Hematopoietic multipotent progenitor cell treated with erythropoietin and hydrocortisone succinate and interleukin-3 and kit ligand, for 15 days (in vitro differentiated cells): ENCODE measurements at places on chromosomes 5 and 9.

DNA sequence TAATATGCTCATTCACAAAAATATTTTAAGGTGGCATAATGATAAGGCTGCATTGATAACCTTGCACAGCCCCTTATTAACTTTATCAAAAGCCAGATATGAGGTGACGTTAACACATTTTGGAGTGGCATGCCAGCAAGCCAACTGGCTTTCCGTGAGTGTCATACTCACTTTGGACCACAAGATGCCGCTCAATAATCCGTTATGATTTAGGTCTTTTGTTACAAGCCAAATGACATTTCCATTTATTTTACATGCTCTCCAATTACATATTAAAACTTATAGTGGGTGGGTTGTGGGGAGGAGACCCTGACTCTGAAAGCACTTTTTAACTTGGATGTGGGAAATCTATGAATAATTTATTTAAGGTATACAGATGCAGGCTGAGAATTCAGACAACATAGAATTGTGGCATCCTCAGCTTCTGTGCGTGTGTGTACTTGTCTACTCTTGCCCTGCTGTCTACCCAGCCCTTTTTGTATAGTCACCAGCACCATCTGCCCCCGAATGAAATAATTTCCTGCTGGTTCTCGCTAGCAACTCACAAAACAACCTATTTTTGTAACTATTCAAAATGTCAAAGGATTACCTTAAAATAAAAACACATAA, 305.1 kb downstream of the PSAT1 start:
- no peak for DNase-seq

DNA sequence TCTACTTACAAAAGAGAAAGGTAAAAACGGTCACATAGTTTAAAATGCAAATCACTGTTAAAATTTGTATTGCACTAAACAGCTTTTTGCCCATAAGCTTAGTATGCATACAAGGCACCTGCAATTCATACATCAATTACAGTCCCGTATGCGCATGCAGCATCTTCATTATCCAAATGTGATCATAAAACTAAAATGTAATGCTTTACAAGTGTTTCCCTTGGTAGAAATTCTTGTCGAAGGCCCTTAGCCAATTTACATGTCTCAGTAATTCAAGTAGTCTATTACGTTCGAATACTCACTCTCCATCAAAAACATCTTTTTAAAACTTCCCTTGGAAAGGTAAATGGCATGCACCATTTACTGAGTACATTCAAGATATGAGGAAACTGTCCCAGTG, 32.6 kb downstream of the TRPM6 start:
- DNase-seq = no peak

- no peak for DNase-seq
These were observed 77.6 kb downstream of the PCDH1 start for GRCh38 chr5:141800617-141801016.

- DNase-seq = no peak
These were observed 168.5 kb downstream of the RAB3C start for GRCh38 chr5:58751222-58751837.

DNA sequence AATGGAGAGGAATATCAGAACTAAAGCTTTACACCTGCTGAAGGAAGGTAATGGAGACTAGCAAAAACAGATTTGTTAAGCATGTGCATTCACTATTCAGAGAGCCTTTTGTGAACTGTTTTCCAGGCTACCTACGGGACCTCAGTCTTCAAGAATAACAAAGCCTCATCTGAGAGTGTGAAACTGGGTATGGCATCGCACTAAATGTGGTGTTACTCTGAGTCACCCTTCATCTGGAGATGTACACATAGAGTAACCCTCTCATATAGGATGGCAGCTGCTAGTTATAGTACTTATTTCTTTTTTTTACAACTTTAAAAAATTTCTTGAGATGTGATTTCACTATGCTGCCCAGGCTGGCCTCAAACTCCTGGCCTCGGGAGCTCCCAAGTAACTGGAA, 306.8 kb downstream of the ZNF608 start:
- no peak for DNase-seq

- no peak for DNase-seq
These were observed 181.7 kb upstream of the SLC30A5 start for GRCh38 chr5:68911840-68912690.

DNA sequence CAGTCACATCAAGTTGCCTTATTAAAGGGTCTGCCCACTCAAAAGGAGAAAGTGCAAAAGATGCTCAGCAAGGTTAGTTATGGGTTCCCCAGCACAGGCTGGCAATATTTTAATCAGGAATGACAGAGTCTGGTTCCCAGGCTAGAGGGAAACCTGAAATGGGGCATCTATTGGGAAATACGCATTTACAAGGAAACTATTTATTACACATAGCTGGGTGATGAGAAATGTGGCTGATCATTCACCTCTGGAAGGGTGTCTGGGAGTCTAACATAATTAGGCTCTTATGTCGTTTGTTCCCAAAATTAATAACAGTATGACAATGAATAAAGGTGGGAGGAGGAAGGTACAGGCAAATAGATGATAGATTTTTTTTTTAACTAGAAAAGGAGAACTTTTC, 314.7 kb downstream of the ENC1 start:
- DNase-seq = no peak

DNA sequence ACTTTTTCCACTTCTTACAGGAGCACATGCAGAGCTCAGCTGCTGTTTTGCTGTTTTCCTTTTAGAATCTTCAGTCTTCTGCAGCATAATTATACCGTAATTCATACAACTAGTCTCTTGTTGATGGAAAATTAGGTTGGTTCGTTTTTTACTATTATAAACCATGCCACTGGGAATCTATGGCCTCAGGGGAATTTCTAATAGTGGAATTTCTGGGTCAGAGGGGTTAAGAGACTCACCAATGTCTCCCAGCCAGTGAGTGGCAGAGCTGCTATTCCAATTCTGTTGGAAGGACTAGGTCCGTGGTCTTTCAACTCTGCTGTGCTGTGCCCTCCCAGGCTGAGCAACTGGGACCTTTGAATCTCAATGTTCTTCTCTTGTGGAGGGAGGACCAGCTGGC, 282.5 kb downstream of the ZSWIM6 start:
- no peak for DNase-seq

DNA sequence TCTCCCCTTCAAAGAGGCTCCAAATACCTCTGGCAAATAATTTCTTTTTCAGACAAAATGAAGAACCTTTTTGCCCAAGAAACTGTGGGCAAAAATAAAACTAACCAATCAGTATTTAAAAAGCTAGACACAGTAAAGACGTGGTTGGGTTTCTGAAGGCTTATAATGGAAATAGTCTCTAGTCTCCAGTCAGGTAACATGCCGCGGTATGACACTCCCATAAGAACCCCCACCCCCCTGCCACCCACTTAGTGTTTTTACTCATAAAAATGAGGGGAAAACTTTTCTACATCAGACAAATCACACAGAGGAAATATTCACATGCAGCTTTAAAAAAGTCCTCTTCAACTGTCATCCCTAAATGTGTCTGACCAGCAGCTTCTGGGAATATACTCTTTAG, 105.3 kb downstream of the THBS4 start:
- no peak for DNase-seq

DNA sequence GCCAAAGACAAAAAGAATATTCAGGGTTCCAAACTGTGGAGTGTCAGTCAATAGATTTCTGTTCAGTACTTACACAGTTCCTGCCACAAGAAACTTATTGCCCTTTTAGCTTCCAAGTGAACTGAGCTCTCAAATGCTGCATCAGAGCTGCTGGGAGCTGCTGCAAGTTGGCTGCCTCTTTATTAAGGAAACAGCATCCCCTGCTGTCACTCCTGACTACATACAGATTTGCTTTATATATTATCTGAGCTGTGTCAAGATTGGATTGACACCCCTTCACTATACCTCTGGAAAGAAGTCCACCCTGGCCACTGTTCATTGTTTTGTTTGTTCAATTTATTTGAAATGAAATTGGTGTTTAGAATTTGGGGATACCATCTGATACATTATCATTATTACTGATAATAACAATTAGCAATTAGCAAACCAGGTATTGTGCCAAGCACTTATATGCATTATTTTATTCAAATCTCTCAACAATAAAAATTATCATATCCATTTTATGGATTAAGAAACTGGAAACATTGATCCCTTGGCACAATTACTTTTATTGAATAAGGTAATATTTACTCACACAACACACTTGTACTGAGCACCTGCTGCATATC, 16.4 kb upstream of the C5orf58 start:
- no peak for DNase-seq

DNA sequence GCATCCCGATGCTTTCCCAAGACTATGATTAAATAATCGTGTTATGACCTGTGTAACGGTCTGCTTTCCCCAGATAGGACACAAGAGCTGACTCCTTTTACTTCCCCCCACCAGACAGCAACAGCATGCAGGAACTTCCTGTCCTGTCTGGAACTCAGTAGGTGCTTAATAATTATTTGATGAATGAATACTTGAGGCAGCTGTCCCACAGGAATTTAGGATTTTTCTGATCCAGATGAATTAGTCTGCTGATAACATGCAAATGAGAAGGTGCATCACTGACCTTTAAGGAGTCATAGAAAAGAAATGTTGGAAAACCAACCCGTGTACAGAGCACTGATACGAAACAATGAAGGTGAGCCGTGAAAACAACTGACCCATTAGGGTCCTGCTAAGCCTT, 12.2 kb downstream of the RNF130 start:
- DNase-seq = no peak

GRCh38 chr9:72480921-72481320, 40.5 kb upstream of the TMC1 start:
- DNase-seq = no peak

GRCh38 chr5:77231471-77232138, 21.1 kb downstream of the PDE8B start:
- no peak for DNase-seq

DNA sequence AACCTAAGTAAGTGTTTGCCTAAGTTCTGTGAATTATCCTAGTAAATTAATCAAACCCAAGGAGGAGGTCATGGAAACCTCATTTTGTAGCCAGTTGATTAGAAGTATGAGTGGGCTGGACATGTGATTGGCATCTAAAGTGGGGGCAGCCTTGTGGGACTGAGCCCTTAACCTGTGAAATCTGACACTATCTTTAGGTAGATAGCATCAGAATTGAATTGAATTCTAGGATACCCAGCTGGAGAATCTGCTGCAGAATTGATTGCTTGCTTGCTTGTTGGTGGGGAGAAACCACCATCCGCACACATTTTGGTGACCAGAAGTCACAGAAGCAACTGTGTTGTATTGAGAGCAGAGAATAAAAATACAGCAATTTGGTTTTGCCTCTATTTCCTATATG, 97.0 kb downstream of the FBXL7 start:
- DNase-seq = no peak

DNA sequence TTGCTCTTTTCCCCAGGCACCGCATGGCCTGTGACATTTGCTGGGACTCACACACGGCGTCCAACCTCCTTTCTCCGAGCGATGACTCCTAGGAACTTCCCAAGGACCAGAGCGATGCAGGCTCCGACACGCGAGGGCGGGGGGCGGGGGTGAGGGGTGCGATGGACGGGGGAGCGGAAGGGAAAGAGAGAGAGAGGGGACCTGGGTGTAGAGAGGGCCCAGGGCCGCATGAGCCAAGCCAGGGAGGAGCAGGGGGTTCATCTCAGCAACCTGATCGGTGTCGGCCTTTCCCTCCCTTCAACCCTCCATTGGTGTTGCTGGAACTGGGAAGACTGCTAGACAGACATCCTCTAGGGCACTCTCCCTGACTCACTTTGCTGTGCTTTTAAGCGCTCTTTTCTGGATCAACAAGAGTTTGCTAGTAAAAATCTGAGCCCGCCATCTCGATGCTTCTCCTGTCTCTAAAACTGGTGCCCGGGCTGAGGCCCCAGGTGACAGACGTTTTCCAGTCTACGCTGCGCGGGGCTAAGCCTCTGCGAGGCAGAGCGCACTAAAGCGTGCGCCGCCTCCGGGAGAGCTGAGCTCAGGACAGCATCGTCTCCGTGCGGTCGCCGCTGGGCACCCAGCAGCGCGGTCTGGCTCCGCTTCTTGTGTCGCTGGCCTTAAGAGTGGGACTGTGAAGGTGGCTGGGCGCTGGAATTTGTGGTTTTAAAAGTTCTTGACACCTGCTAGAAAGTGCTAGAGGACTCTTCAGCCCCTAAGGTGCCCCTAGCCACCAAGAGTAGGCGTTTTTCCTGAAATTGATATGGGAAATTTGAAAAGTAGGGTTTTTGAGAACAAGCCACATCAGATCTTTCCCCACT, 1.0 kb upstream of the TSLP start:
- DNase-seq = no peak

DNA sequence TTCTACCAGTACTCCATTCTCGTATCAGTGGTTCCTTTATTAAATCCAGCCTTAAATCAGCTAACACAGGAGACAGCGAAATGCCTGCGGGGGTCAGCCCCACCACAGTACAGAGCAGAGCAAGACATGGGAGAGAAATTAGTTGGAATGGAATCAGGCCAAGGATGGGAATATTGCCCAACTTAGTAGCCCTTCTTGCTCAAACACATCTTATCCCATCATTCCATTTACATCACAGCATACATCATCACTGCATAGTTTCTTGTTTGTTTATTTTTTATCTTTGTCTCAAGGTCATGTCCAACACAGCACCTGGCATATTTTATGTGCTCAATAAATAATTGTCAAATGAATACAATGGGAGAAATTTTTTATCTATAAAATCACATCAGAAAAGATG, 34.3 kb upstream of the DAB2 start:
- no peak for DNase-seq

- no peak for DNase-seq
These were observed 80.9 kb upstream of the SNX2 start for GRCh38 chr5:122693963-122694362.

DNA sequence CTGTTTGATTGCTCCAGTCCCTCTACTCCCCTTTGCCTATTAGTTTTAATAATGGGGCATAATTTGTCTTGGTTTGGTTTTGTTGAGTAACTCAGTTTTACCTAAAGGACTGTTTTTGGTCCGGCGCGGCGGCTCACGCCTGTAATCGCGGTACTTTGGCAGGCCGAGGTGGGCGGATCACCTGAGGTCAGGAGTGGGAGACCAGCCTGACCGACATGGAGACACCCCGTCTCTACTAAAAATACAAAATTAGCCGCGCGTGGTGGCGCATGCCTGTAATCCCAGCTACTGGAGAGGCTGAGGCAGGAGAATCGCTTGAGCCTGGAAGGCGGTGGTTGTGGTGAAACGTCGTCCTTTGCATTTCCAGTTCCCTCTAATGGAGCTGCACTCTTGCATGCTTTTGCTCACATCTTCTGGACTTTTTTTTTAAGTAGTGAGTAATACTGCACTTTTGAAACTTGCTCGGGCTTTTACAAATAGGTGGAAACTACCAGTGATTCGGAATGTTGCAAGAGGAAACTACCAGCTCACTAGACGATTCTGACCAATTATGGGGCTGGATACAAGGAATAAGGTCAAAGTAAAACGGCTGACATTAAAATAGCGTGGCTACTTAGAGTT, 721 bp upstream of the MAML1 start:
- no peak for DNase-seq

- DNase-seq = no peak
These were observed 338.6 kb upstream of the PCSK5 start for GRCh38 chr9:75551861-75552260.

DNA sequence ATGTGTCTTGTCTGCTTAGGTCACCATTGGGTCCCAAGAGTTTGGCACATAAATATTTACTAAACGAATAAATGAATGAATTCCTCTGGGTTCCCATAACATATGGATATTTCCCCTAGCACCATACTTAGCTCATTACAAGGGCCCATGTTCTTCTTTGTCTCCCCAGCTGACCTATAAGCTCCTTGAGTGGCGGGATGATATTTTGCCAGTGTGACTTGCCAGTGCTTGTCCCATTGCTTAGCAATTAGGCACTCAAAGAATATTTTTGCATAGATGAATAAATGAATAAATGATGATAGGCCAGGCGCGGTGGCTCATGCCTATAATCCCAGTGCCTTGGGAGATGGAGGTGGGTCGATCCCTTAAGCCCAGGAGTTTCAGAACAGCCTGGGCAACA, 16.9 kb upstream of the CTNNA1 start:
- DNase-seq = no peak
